ENCODE measurements at places on chromosomes 4 and X. TPM values are rescaled to one million over a fixed set of nuclear protein-coding genes. Genes with fewer than 3 reads are reported as not detected.
A peak's percentile ranks its signal among the peaks of the same experiment; 100 is the strongest.

- H3K27ac ChIP-seq, result no peak overlapping the region
- no peaks in the 10 kb centered on the region for H3K36me3 ChIP-seq
- DNase-seq, result no peak
Observed at GRCh38 chr4:11497972-11498371, 69.3 kb upstream of the HS3ST1 start.

Gene FSTL5
- total RNA-seq, result not detected

DNA sequence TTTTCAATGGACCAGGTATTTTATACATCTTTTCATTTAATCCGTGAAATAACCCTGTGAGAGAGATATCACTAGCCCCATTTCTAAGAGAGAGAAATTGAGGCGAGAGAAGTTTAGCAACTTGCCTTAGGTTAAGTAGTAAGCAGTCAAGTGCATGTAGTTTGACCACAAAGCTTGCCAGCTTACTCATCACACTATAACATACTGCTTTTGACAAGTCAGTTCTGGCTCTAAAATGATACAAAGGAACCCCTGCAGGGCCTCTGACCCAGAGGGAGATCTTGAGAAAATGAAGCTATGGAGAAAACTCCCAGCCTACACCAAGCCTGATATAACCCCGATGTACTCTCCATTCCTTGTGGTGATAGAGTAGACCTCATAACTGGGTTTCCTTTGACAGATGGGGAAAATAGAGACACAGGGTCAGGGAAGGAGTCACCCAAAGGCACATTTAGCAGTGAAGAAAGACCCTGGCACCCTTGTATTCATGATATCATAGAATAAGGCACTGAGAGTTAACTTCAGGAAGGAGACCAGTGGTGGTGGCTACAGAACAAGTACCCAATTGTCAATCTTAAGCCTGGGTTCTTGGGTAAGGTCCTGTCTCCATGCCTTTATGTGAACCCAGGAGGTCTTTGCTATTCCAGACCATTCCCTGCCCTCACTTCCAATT, 60.2 kb upstream of the MSN start:
- no peaks in the 10 kb centered on the region for H3K27me3 ChIP-seq
- no peaks in the 10 kb centered on the region for H3K36me3 ChIP-seq
- peaks cover 15% of the 10 kb centered on the region for H3K4me1 ChIP-seq
- H3K4me3 ChIP-seq, result no peak overlapping the region
- no peak overlapping the region for H3K27ac ChIP-seq

Gene USP17L13
- not detected for total RNA-seq

DNA sequence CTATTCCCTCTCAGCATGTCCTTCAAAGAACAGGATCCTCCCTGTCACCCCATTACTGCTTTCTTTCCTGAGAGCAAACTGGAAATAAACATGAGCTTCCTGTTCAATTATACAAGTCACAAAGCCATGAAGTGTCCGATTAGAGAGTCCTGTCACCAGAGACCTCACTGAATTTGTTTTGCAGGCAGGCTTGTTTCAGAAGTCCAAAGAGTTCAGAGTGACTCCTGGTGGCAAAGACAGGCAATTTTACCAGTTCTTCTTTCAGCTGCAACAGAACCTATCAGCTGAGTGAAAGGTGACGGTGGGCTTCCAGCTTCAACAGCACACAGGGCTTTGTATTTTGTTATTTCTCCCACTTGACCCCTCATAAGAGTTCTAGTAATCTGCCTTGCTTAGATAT, 6.4 kb downstream of the ELK1 start:
- H3K27me3 ChIP-seq, result no peaks in the 10 kb centered on the region
- DNase-seq, result peak; percentile 41
- H3K36me3 ChIP-seq, result peaks cover 4% of the 10 kb centered on the region
- H3K27ac ChIP-seq, result no peak overlapping the region

Gene IBSP
- not detected for total RNA-seq

Gene ZFP42
- total RNA-seq, result not detected

GRCh38 chr4:104365618-104366017, 129.1 kb downstream of the CXXC4 start:
- H3K27me3 ChIP-seq, result no peaks in the 10 kb centered on the region

- no peak for DNase-seq
- H3K4me1 ChIP-seq, result peaks cover 18% of the 10 kb centered on the region
- H3K36me3 ChIP-seq, result no peaks in the 10 kb centered on the region
- H3K27me3 ChIP-seq, result no peaks in the 10 kb centered on the region
Observed at GRCh38 chr4:185205697-185206342, 2.0 kb upstream of the CFAP97 start.

- H3K27ac ChIP-seq, result no peak overlapping the region
- H3K4me1 ChIP-seq, result no peaks in the 10 kb centered on the region
- no peaks in the 10 kb centered on the region for H3K27me3 ChIP-seq
- no peak overlapping the region for H3K4me3 ChIP-seq
- DNase-seq, result no peak
Observed at GRCh38 chr4:36432586-36432985, 151.2 kb downstream of the DTHD1 start.

Gene RHOH
- not detected for total RNA-seq

DNA sequence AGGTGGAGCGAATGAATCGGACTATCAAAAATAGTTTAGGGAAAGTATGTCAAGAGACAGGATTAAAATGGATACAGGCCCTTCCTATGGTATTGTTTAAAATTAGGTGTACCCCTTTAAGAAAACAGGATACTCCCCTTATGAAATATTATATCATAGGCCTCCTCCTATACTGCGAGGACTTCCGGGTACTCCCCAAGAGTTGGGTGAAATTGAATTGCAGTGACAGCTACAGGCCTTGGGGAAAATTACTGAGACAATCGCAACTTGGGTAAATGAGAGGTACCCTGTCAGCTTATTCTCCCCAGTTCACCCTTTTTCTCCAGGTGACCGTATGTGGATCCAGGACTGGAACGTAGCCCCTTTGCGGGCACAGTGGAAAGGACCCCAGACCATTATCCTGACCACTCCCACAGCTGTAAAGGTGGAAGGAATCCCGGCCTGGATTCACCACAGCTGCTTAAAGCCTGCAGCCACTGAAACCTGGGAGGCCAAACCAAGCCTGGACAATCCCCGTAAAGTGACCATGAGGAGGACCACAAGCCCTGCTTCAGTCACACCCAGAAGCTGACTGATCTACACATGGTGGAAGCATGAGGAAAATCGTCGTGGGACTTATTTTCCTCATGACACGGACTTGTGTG, 1138.1 kb downstream of the ARAP2 start:
- H3K36me3 ChIP-seq, result no peaks in the 10 kb centered on the region
- H3K27me3 ChIP-seq, result no peaks in the 10 kb centered on the region
- H3K27ac ChIP-seq, result no peak overlapping the region
- H3K4me1 ChIP-seq, result no peaks in the 10 kb centered on the region
- no peak for DNase-seq

DNA sequence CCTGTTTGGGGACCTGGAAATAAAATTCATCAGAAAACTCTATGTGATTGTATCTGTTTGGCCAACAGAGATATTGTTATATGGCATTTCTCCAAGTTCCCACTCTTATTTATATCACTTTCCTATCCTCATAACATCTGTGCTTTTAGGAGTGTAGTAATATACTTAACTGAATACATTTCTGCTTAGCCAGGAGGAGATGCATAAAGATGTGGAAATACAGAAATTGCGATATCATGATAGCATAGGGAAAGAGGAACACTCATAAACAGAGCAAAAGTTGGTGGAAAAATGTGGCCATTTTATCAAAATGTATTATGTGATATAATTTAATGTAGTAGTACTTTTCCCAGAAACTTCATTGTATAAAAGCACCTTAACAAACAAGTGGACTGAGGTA, 46.1 kb upstream of the TSPAN7 start:
- H3K4me3 ChIP-seq, result no peak overlapping the region
- DNase-seq, result no peak
- no peaks in the 10 kb centered on the region for H3K36me3 ChIP-seq
- H3K4me1 ChIP-seq, result no peaks in the 10 kb centered on the region

Gene AMOT
- 1.5 TPM for total RNA-seq

- H3K4me3 ChIP-seq, result no peak overlapping the region
- H3K36me3 ChIP-seq, result no peaks in the 10 kb centered on the region
- peaks cover 18% of the 10 kb centered on the region for H3K4me1 ChIP-seq
- no peak overlapping the region for H3K27ac ChIP-seq
- no peak for DNase-seq
Observed at GRCh38 chrX:119693996-119694451, 1.1 kb upstream of the SEPTIN6 start.

Gene USP26
- total RNA-seq, result not detected

- no peak for DNase-seq
- H3K4me3 ChIP-seq, result no peak overlapping the region
- no peak overlapping the region for H3K27ac ChIP-seq
- 0 out of 2 replicates have a peak, but pooled peaks cover 4% of the 10 kb centered on the region for H3K4me1 ChIP-seq
- no peaks in the 10 kb centered on the region for H3K27me3 ChIP-seq
Observed at GRCh38 chr4:74096265-74096980, 2.6 kb downstream of the CXCL2 start.

- no peaks in the 10 kb centered on the region for H3K4me1 ChIP-seq
- H3K4me3 ChIP-seq, result no peak overlapping the region
- no peak for DNase-seq
- no peaks in the 10 kb centered on the region for H3K36me3 ChIP-seq
Observed at GRCh38 chr4:55158957-55159356, 33.6 kb upstream of the KDR start.

DNA sequence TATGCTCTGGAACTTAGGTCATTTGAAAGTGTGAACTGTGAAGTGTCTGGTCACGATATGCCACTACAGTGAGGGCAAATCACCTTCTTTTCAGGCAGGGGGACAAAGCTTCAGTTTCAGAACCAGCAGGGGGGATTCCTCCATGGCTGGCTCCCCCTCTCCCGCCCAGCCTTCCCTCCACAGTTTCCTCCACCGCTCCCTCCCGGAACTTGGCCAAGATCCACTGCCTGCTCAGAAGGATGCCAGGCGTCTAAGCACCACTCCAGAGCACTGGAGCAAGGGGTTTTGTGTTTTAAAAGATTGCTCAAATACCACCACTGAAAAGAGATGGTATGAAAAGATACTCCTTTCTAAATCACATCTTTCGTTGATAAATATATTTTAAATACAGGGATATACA, 126.9 kb downstream of the ELOVL6 start:
- no peaks in the 10 kb centered on the region for H3K27me3 ChIP-seq
- H3K4me3 ChIP-seq, result no peak overlapping the region
- no peaks in the 10 kb centered on the region for H3K36me3 ChIP-seq
- no peak for DNase-seq
- no peaks in the 10 kb centered on the region for H3K4me1 ChIP-seq
- no peak overlapping the region for H3K27ac ChIP-seq

GRCh38 chr4:151967074-151967473, 206.3 kb upstream of the GATB start:
- H3K4me1 ChIP-seq, result no peaks in the 10 kb centered on the region
- no peak overlapping the region for H3K4me3 ChIP-seq
- H3K27me3 ChIP-seq, result no peaks in the 10 kb centered on the region
- H3K27ac ChIP-seq, result no peak overlapping the region

DNA sequence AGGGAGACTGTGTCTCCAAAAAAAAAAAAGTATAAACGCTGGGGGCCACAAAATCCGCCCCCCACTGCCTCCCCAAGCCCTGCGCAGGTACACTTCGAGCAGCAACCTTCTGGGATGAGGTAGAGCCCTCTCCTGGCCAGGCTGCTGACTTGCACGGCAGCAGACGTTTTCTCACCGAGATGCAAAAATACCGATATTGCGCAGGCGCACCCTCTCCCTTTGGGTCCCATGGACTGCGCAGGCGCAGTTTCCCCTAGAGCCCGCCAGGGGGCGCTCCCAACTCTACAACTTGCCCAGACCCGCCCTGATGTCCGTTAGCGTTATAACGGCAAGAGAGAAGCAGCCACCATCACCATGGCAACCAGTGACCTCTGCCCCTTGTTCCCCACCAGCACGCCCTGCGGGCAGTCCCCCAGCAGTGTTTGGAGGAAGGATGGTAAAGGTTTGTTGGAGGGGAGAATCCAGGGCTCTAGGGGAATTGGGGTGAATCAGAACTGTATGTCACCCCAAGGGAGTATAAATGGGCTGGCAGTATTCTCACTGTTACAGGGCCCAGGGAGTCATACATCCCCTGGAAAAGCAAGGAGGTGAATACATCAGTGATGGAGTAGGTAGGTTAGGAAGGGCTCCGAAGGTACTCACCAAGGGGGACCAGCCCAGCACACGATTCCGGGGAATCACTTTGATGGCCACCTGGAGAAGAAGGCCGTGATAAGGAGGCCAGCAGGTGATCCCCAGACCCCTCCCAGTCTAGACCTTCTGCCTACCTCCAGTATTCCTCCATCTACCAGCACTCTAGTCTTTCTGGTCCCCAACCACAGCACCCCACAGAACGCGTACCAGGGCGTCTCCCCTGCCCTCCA, 1.5 kb downstream of the PIM2 start:
- H3K4me1 ChIP-seq, result peaks cover 12% of the 10 kb centered on the region
- no peaks in the 10 kb centered on the region for H3K27me3 ChIP-seq
- no peak overlapping the region for H3K4me3 ChIP-seq
- H3K27ac ChIP-seq, result peak overlapping the region; percentile 46
- peak; percentile 88 for DNase-seq

DNA sequence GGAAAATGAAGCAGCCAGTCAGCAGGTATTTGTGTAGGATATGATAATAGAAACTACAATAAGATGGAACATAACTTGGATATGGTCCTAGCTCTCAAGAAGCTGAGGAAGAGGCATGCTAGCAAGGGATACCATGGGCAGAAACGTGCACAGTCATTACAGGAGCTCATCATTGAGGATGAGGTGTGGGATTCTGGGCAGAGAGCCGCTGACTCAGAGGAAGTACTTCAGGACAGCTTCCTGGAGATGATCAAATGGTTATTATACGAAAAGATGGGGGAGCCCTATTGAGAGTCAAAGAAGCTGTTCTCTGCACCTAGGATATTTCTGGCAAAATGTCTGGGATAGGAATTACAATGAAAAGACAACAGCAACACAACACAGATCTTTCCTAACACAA, 116.0 kb upstream of the PDE5A start:
- H3K4me1 ChIP-seq, result peaks cover 29% of the 10 kb centered on the region
- no peak overlapping the region for H3K4me3 ChIP-seq
- no peak overlapping the region for H3K27ac ChIP-seq
- peak; percentile 56 for DNase-seq

DNA sequence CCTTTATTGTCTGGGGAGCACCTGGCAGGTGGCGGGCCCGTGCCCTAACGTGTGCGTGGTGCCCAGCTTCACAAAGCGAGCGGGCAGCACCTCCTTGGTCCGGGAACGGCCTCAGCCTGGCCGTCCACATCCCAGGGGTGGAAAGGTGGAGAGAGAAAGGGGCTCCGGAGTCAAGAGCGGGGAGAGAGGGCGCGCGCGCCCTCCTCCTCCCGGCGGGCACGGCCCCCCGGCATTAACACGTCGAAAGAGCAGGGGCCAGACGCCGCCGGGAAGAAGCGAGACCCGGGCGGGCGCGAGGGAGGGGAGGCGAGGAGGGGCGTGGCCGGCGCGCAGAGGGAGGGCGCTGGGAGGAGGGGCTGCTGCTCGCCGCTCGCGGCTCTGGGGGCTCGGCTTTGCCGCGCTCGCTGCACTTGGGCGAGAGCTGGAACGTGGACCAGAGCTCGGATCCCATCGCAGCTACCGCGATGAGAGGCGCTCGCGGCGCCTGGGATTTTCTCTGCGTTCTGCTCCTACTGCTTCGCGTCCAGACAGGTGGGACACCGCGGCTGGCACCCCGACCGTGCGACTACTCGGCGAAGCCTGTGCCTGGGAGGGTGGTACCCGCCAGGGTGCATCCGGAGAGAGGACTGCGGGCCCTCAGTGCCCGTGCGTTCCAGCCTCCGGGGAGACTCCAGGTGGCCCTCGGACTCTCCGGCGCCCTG, at the start of gene KIT:
Gene KIT (plus strand): TSS at position 407 of the 701 bp plus-strand sequence. CDS start 58 bp downstream, at position 465.
- H3K27me3 ChIP-seq, result peaks cover 12% of the 10 kb centered on the region
- peak; percentile 65 for DNase-seq
- peaks cover 28% of the 10 kb centered on the region for H3K4me1 ChIP-seq
- peak within 1 kb of the TSS; percentile 71 for H3K4me3 ChIP-seq

GRCh38 chrX:14228611-14229010, 198.9 kb upstream of the GEMIN8 start:
- no peaks in the 10 kb centered on the region for H3K4me1 ChIP-seq
- H3K4me3 ChIP-seq, result no peak overlapping the region
- no peaks in the 10 kb centered on the region for H3K36me3 ChIP-seq
- DNase-seq, result peak; percentile 1
- no peak overlapping the region for H3K27ac ChIP-seq
- H3K27me3 ChIP-seq, result no peaks in the 10 kb centered on the region
